ENCODE measurements at places on chromosomes 11 and 22.

- no peak for DNase-seq
Measured at GRCh38 chr22:40875111-40875510, 13.2 kb upstream of the DNAJB7 start.

DNA sequence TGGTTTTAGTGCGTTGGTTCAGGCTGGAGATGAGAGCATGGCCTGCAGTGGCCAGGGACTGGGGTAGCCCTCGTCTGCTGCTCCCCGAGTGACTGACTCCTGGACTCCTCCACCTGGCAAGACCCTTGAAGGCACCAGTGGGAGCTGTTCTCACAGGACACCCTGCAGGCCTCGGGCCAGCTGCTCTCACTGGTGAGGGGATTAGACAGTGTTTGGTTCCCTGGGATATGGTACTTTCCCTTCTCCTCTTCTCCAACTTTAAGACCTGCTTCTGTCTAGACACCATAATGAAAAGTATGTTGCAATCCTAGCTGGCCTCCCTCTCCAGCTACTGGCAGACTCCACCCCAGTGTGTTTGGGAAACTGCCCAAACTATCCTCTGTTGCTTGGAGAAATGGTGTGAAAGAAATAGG lies 168.8 kb upstream of the CADM1 start:
- no peak for DNase-seq

- DNase-seq, result no peak
Measured at GRCh38 chr22:36819112-36819511, 2.3 kb upstream of the PVALB start.

- no peak for DNase-seq
Measured at GRCh38 chr22:23419931-23420330, 160.2 kb downstream of the IGLL1 start.

DNA sequence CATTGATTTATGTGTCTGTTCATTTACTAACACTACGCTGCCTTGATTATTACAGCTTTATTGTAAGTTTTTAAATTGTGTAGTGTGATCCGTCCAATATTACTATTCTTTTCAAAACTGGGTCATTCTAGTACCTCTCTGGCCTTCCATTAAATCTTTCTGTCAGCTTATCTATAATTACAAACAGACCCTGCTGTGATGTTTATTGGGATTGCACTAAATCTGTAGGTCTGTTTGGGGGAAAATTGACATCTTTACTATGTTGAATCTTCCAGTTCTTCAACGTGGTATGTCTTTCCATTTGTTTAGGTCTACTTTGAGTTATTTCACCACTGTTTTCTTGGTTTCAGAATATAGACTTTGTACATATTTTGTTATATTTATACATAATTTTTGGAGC lies 15.6 kb downstream of the CABIN1 start:
- no peak for DNase-seq
